ENCODE measurements at places on chromosomes 5 and 9.
A peak's percentile ranks its signal among the peaks of the same experiment; 100 is the strongest.

DNA sequence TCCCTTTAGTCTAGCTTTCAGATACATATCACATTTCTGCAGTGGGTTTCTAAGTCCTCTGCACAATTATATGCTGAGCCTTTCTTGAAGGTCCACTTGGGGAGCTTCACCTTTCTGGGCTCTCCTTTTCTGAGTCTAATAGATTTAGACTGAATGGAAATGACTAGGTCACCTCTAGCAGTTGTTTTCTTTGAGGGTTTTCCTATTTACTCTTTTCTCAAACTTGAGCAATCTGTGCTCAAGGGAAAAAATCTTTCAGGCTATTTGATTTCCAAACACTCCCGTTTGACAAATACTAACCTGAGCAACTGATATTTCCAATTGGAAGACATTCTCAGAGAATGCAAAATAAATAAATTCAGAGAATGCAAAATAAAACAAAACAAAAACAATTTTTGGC is 39.0 kb downstream of the ISOC1 start:
- H3K4me1 ChIP-seq: no peaks in the 10 kb centered on the region
- H3K4me3 ChIP-seq: no peak overlapping the region
- H3K27me3 ChIP-seq: no peaks in the 10 kb centered on the region
- H3K36me3 ChIP-seq: no peaks in the 10 kb centered on the region
- no peak overlapping the region for H3K27ac ChIP-seq

DNA sequence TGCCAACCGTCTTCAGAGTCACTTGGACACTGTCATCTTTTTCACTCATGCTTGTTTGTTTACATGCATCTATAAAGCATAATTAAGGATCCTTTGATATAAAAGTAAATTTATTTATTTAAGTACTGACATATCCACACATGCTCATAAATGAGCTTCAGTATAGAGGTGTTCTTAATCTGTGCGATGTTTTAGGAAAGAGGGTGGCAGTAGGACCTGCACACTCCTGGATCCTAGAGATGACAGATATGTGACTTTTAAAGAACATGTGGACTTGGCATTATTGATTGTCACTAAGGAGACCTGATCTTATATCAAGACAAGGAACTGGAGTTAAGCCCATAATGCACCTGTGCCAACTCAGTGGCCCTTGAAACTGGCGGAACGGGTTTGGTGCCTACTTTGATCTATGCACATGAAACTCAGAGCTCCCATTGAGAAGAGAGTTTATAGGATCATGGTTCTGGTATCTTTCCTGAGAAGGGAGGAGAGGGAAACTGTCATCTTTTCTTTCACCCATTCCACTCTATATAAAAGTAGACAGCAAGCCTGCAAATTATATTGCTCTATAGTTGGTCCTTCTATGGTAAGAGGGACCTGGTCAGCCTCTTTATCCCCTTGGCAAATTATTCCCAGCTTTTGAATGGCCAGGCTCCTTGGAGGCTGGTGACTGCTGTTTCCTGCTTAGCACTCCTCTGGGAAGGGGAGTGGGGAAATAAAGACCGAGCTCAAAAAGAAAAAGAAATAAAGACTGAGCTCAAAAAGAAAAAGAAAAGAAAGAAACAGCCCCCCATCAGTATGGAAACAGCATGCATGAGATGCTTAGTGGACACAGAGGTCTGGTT is 57.8 kb upstream of the LIFR start:
- peaks cover 3% of the 10 kb centered on the region for H3K27me3 ChIP-seq
- H3K36me3 ChIP-seq: no peaks in the 10 kb centered on the region

- DNase-seq: no peak
- H3K27ac ChIP-seq: no peak overlapping the region
- H3K4me3 ChIP-seq: no peak overlapping the region
- H3K4me1 ChIP-seq: no peaks in the 10 kb centered on the region
- H3K36me3 ChIP-seq: no peaks in the 10 kb centered on the region
Measured at GRCh38 chr5:156879665-156880285, 29.7 kb downstream of the PPP1R2B start.

GRCh38 chr9:115404311-115404710 is 286.4 kb upstream of the TNC start:
- no peaks in the 10 kb centered on the region for H3K4me1 ChIP-seq
- H3K4me3 ChIP-seq: no peak overlapping the region
- no peak for DNase-seq
- H3K27ac ChIP-seq: no peak overlapping the region
- H3K27me3 ChIP-seq: no peaks in the 10 kb centered on the region
- H3K36me3 ChIP-seq: no peaks in the 10 kb centered on the region

- DNase-seq: no peak
- H3K27ac ChIP-seq: no peak overlapping the region
- H3K4me1 ChIP-seq: no peaks in the 10 kb centered on the region
- H3K36me3 ChIP-seq: peaks cover 32% of the 10 kb centered on the region
- no peaks in the 10 kb centered on the region for H3K27me3 ChIP-seq
Measured at GRCh38 chr9:111648066-111648465, 13.3 kb upstream of the GNG10 start.

DNA sequence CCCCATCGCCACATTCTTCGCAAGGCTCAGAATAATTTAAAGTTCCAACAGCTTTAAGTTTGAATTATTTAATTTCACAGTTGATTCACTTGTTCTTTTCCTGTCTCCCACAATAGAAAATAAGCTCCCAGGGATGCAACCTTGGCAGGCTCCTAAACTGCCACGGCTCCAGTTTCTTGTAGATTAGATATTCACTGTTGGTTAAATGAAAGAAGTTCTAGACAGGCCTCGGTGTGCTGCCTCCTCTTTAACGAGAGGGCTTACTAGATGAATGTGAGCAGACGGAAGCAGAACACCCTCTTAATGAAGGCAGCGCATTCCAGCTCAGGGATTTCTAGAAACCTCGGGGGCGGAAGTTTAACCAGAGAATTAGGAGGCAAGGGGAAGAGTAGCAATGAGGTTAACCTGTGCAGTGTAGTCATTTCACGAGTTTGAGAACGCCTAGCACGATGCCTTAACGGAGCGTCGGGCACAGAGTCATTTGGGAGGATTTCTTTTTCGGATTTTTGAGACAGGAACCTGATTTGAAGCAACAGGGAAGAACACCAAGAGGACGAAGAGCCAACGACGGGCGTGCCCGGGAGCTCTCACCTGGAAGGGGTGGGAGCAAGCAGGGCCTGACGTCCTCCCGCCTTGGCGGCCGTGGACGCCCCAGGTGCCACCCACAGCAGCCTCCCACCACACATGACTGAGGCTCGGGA is 637 bp upstream of the SMC5 start:
- H3K27me3 ChIP-seq: no peaks in the 10 kb centered on the region
- H3K4me3 ChIP-seq: peak overlapping the region; percentile 89
- DNase-seq: peak; percentile 69
- H3K4me1 ChIP-seq: peaks cover 57% of the 10 kb centered on the region
- peaks cover 25% of the 10 kb centered on the region for H3K36me3 ChIP-seq

DNA sequence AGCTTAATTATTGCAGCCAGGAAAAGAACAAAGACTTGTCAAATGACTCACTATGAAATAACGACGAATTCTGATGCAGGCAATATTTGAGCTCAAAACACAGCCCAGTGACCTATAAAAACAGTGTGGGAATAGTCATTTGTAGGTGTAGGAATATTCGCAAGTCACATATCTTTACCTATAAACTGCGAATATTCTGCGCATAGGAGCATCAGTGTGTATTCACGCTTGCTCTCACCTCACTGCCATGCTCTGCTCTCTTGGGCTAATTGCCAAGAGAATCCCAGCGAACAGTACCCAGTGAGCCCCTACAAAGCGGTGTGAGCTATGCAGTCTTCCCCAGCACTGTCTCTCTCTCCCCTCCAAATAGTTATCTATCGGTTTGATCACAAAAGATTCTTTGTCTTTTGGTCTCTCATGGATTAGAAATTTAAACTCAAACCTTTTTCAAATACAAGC is 74.2 kb downstream of the ST8SIA4 start:
- no peak for DNase-seq
- H3K4me3 ChIP-seq: no peak overlapping the region
- no peaks in the 10 kb centered on the region for H3K36me3 ChIP-seq
- peaks cover 5% of the 10 kb centered on the region for H3K4me1 ChIP-seq
- H3K27ac ChIP-seq: no peak overlapping the region

DNA sequence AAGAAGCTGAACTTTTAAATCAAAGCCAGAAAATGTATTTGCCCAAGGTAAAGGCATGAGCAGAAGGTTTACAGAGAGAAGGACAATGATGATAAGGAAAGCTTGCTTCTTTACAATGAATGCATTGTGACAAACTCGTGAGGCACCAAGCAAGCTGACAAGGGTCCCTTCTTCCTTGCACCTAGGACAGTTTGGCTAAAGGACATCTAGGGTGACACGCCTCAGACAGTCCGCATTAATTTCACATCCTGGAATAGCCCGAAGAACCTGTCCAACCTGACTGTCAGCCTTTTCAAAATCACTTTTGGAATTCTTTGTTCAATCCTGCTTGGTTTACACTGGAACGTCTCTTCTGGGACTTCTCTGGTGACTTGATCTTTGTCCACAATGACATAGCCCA is 146.4 kb upstream of the MAP3K1 start:
- H3K4me3 ChIP-seq: no peak overlapping the region
- H3K4me1 ChIP-seq: no peaks in the 10 kb centered on the region
- H3K36me3 ChIP-seq: no peaks in the 10 kb centered on the region
- H3K27ac ChIP-seq: no peak overlapping the region

GRCh38 chr9:123954518-123955280 is 24.8 kb upstream of the DENND1A start:
- H3K4me3 ChIP-seq: no peak overlapping the region
- peak; percentile 31 for DNase-seq
- peaks cover 4% of the 10 kb centered on the region for H3K4me1 ChIP-seq

GRCh38 chr5:74303578-74303977 is 336.9 kb downstream of the ENC1 start:
- no peaks in the 10 kb centered on the region for H3K36me3 ChIP-seq
- H3K27me3 ChIP-seq: no peaks in the 10 kb centered on the region
- H3K4me1 ChIP-seq: no peaks in the 10 kb centered on the region
- DNase-seq: no peak

DNA sequence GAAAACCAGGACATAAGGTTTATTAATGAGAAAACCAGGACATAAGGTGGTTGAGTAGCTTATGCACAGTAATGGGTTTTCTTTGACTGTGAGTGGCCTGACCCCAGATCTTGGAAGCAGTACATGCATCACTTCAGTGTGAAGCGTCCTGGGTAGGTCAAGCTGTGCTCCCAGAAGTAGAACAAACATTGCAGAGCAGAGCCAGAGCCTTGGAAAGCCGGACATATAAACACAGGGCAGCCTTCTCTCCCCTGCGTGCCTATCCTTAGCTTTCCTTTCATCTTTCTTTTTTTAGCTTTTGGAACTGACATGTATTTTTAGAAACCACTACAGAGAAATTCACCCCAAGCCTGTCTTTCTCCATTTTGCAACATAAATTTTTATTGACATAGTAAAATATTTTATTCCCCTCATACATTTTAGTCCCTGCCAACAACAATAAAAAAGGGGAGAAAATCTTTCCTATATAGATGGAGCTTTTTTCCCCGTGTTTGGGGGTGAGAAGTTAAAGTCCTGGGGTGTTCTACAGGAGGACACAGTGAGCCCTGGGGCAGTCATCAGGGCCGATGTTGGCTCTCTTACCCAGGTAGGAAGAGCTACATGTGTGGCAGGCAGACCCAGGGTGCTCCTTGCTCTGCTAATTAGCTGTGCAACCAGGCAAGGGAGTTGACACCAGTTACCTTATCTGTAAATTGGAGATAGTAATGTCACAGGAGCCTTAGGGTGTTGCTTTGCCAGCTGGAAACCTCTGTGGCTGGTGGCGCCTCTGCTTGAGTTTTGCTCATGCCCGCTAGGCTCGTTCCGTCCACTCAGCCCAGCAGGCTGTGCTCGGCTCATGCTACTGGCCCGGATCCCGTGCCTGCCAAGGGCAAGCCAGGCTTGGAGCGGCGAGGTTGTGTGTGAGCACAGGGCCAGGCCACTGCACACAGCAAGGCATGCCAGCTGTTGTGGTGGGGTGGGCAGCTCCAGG is 389.6 kb downstream of the KDM4C start:
- no peak overlapping the region for H3K27ac ChIP-seq
- no peaks in the 10 kb centered on the region for H3K27me3 ChIP-seq
- H3K4me3 ChIP-seq: no peak overlapping the region
- H3K36me3 ChIP-seq: no peaks in the 10 kb centered on the region

- H3K27me3 ChIP-seq: peaks cover 4% of the 10 kb centered on the region
- no peaks in the 10 kb centered on the region for H3K4me1 ChIP-seq
- no peak overlapping the region for H3K4me3 ChIP-seq
- DNase-seq: peak; percentile 56
- H3K36me3 ChIP-seq: no peaks in the 10 kb centered on the region
Measured at GRCh38 chr5:157214415-157214814, 33.8 kb downstream of the ITK start.

DNA sequence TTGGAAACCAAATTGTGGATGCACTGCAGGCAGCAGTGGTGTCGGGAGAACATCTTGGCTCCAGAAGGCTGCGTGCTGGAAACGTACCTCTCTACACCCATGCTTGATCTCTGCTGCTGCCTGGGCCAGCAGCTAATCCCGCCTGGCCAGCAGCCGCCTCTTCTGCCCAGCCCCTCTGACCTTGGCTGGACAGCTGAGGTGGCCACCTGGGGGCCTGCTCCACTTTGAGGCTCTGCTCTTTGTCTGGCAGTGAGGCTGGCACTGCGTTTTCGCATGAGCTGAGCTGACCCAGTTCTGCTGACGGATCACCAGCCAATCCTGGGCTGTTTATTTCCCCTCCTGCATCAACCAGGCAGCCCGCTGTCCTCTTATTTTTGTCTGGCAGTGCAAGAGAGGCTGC is 154.9 kb downstream of the TENT4A start:
- H3K36me3 ChIP-seq: no peaks in the 10 kb centered on the region
- no peak overlapping the region for H3K27ac ChIP-seq
- no peaks in the 10 kb centered on the region for H3K4me1 ChIP-seq
- H3K4me3 ChIP-seq: no peak overlapping the region
- no peaks in the 10 kb centered on the region for H3K27me3 ChIP-seq

DNA sequence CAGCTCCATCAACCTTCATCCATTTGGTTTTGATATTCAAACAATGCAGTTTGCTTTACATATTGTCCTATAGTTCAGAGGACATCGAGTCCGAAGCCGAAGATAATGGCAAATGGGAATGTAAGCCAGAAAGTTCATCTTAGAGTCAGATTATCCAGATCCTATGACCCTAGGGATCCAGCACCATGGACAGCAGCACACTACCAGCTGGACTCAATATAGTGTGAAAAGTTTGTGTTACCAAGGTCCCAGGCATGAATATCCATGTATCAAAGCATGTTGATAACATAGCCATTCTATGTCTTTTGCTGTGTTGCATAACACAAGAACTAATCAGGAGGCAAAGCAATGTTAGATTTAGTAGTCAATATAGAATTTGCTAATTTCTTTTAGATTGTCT is 46.3 kb downstream of the FSTL4 start:
- no peak for DNase-seq
- no peak overlapping the region for H3K4me3 ChIP-seq
- H3K27ac ChIP-seq: no peak overlapping the region
- H3K4me1 ChIP-seq: no peaks in the 10 kb centered on the region

GRCh38 chr5:179793468-179794139 is at the start of gene LTC4S:
LTC4S (plus strand) TSS chr5:179793986; CDS start chr5:179794081, 95 bp downstream.
- DNase-seq: peak; percentile 97
- H3K4me1 ChIP-seq: peaks cover 10% of the 10 kb centered on the region
- H3K36me3 ChIP-seq: peaks cover 12% of the 10 kb centered on the region
- no peaks in the 10 kb centered on the region for H3K27me3 ChIP-seq
- H3K4me3 ChIP-seq: peak within 1 kb of the TSS; percentile 30

- DNase-seq: no peak
- no peaks in the 10 kb centered on the region for H3K4me1 ChIP-seq
- no peak overlapping the region for H3K27ac ChIP-seq
- no peaks in the 10 kb centered on the region for H3K36me3 ChIP-seq
- no peak overlapping the region for H3K4me3 ChIP-seq
Measured at GRCh38 chr9:119861842-119862241, 492.6 kb upstream of the BRINP1 start.

GRCh38 chr9:32423371-32423770 is 38.9 kb downstream of the ACO1 start:
- no peak overlapping the region for H3K4me3 ChIP-seq
- H3K36me3 ChIP-seq: peaks cover 50% of the 10 kb centered on the region
- no peaks in the 10 kb centered on the region for H3K27me3 ChIP-seq
- peak; percentile 62 for DNase-seq
- peak overlapping the region; percentile 0 for H3K27ac ChIP-seq
